ENCODE measurements at places on chromosomes 3 and 15.

DNA sequence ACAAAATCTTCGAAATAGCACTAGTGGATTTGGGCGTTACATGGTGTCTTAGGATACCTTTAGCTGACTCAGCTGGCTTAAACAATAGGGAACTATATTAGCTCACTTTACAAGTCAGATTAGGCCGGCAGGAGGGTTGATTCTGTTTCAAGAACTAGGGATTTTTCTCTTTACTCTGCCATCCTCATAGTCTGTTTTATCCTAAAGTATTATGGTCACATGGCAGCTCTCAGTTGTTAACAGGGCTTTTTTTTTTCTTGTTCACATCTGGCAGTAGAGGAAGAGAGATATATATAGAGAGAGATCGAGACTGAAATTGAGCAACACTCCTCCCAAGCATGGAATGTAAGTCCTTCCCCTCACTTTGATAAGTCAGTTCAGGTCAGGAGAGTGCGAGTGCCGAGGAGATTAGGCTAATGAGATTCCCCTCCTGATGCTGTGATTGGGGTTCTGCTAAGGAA lies 32.9 kb downstream of the CHP1 start:
- no peak for DNase-seq

DNA sequence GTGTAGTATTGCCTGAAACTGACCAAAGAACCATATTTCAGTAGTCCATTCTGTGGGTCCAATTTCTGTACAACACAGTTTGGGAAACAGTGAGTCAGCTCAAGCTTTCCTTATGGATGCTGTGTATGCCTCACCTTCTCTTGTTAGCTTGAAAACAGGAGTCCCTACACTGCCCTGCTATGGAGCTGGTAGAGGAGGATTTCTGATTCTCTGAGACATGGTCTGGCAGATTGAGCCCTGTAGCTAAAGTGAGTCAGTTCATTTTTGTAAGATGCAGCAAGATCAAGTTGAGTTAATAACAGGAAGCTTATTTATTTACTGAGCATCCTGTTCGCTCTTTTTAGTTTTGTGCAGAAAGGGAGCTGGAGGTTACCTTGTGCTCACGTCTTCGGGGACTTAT lies 424.1 kb upstream of the RBMS3 start:
- no peak for DNase-seq

GRCh38 chr3:189567766-189568420 lies 63.3 kb upstream of the TP63 start:
- no peak for DNase-seq

GRCh38 chr15:101156509-101157159 lies 95.2 kb downstream of the CHSY1 start:
- no peak for DNase-seq

- peak; percentile 53 for DNase-seq
These were observed 570 bp downstream of the PCNP start for GRCh38 chr3:101574388-101575112.

GRCh38 chr15:79779746-79780145 lies 117.1 kb downstream of the MTHFS start:
- no peak for DNase-seq

- no peak for DNase-seq
These were observed 149.1 kb downstream of the SEMA6D start for GRCh38 chr15:47866446-47866845.

DNA sequence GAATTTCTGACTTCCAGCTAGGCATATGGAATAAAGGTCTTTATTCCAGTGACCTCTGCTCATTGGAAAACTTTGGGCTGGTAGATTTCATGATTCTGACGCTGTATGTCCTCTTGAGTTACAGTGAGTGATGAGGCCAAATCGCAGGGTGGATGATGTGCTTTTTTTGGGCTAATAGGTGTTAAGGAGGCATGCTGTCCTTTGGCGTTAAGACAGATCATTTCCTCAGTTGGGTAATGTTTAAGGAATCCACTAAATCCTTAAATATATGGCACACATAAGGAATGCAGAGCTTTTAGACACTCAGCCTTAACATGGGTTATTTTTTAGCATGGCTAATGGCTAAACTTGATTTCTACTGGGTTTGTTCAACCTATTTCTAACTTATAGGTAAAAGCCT lies 87.9 kb downstream of the LPP start:
- no peak for DNase-seq

- DNase-seq, result peak; percentile 66
These were observed 81.6 kb downstream of the PPCDC start for GRCh38 chr15:75104804-75105557.

- DNase-seq, result peak; percentile 82
These were observed 90.7 kb downstream of the IGF2BP2 start for GRCh38 chr3:185733980-185734724.

DNA sequence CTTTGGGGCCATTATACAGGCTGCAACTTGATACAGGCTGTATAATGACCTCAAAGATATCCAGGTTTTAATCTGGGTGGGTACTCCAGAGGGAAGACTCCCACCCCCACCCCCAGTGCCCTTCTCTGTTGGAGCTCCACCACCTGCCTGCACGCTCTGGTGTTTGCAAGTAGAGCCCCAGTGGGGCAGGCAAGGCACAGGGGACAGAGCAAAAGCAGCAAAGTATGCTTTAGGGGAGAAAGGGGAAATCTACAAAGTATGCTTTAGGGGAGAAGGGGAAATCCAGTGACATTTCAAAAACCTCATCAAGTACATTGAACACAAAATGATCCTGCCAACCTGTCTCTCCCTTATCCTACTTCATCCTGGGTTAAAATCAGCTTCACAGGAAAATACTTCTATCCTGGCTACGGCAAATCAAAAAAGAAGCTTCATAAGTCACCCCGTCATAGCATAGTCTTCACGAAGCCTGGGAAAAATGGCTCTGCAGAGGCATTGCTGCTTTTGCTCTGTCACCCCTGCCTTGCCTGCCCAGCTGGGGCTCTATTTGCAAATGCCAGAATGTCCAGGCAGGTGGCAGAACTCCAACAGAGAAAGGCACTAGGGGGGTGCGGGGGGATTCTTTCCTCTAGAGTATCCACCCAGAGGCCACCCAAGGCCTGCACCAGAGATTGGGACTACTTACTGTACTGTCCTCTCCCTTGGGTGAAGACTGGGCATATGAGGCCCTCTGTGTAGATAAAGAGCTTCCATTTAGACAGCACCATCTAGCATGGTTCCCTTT lies 60.9 kb upstream of the ATP11B start:
- DNase-seq, result no peak

DNA sequence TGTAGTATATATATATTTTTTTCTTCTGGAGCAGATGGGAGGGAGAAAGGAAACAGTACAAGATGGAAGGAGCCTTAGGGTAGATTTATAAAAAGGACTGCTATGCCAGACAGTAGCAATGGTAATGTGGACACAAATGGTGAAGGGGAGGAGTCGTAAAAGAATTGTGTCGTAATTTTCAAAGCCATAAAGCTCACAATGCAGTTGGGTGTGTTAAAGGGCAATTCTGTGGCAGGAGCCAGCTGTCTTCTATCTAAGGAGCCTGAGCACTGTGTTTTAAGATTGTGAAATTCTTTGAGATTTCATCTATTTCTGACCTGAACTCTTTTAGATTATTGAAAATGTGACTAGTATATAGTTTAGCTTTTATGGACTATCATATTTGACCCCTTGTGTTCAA lies 58.9 kb downstream of the CNOT10 start:
- peak; percentile 44 for DNase-seq

DNA sequence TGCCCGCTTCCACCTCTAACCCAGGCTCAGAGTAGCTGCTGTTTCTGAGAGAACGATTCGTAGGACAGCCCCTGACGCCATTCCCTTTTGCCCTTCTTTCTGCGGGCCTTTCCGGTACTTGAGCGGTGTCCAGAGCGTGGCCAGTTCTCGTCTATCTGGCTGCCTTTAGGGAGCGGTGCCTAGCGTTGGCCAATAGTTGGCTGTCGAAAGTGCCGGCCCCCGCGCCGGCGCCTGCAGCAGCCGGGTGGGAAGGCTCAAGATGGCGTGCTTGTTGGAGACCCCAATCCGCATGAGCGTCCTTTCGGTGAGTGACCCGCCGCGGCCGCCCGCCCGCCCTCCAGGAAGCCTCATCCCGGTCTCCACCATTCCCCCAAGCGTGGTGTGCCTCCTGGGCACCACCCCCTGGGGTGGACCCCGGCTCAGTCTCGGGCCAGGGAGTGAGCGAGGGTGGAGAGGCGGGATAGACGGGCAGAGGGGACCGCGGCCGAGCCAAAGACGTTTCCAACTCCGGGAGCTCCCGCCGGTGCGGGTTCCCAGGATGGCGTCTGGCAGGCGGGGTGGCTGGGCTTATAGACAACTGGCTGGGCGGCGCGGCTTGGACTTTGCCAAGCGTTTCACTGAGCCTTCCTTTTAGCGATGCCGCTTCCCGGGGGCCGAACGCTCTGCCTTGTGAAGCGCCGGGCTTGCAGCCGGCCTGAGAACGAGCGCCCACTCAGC lies at the start of gene ARMC8:
ARMC8 (plus strand) TSS at position 6 of the 717 bp plus-strand sequence; CDS start at position 260, 254 bp downstream.
- DNase-seq, result peak; percentile 69

- no peak for DNase-seq
These were observed 17.3 kb downstream of the CISH start for GRCh38 chr3:50594253-50594785.

GRCh38 chr3:160245261-160245800 lies 20.1 kb downstream of the C3orf80 start:
- no peak for DNase-seq

GRCh38 chr3:30720586-30721313 lies 114.3 kb downstream of the TGFBR2 start:
- no peak for DNase-seq

GRCh38 chr15:100308213-100308600 lies 33.6 kb downstream of the ADAMTS17 start:
- DNase-seq, result no peak

DNA sequence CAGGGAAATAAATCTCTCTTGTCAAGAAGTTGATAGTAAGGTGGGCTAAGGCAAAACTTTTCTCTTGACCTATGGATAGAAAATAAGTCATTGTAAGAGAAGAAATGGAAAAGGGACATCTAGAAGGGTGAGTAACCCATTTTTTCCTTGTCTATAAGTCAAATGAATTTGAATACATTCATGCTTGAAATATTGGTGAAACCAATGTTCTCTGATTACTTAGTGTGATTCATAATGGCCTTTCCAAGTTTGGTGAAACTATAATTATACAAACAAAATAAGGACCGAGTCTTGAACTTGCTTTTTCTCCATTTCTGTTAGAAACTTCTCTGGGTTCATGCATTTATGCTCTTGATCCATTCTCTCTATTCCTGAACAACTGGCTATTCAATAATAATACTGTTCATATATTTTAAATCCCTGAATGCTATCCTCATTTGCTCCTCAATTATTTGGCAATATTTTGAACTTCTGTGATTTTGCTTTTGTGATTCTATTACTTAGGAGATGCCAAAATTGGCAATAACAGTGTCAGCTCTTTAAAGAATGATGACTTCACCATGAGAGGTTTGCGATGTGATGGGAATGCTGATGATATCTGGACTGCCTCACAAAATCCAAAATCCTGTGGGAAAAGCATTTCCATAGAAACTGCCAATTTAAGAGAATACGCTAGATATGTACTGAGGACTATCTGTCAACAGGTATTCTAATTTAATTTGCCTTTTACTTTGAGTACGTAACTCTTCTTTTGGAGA lies 12.3 kb downstream of the P2RY12 start:
- DNase-seq, result no peak

DNA sequence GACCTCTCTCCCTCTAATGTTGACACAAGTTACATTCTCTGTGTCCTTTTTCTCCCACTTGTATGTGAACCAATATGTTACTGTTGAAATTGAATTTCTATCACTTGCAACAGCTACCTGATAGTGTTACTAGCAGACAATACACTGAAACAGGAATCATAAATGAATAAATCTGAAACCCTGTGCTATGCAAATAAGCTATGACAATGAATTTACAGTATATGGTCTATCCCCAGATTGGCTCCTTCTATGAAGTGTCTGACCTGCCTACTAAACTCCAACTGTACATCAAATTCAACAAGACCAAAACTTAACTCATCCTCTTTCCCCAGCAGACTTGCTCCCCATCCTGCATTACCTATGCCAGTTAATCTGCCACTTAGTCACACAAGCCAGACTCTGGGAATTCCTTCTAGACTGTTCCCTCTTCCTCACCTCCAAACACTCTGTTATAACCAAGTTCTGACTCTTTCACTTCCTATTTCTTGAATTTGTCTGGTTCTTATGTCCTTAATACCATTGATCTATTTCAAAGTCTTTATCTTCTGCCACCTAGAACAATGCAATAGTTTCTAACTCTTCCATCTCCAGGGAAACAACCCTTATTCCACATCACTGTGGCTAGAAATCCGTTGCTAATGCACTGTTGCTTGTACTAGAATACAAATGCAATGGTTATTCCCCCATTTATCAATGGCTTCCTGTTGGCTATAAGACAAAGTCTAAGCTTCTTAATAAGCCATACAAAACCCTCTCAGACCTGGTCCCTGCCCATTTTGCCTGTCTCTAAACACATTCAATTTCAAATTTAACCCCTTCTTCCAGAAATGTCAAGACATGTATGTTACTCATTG lies 13.4 kb upstream of the ZNF639 start:
- no peak for DNase-seq

DNA sequence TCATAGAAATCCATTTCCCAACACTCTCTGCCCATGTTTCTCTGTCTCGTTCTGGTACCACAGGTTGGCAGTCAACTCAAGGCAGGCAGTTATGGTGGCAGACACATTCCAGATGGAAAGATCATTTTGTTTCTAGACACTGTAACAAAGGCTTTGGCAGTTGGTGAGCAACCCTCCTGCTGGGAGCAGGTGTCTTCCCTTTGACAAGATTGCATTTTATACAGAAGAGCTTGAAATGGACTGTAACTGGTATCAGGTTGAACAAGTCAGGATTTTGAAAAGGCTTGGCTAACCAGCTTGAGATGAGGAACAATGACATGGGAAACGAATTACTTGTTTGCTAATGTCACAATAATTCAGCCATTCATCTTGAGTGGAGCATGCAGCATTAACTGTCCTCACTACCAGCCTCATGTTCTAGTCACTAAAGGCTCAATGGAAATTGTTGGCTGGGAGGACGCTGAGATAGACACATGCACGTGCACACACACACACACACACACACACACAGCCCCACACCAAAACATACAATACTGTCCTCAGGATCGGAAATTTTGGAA lies 170.0 kb downstream of the SEMA6D start:
- DNase-seq, result no peak

DNA sequence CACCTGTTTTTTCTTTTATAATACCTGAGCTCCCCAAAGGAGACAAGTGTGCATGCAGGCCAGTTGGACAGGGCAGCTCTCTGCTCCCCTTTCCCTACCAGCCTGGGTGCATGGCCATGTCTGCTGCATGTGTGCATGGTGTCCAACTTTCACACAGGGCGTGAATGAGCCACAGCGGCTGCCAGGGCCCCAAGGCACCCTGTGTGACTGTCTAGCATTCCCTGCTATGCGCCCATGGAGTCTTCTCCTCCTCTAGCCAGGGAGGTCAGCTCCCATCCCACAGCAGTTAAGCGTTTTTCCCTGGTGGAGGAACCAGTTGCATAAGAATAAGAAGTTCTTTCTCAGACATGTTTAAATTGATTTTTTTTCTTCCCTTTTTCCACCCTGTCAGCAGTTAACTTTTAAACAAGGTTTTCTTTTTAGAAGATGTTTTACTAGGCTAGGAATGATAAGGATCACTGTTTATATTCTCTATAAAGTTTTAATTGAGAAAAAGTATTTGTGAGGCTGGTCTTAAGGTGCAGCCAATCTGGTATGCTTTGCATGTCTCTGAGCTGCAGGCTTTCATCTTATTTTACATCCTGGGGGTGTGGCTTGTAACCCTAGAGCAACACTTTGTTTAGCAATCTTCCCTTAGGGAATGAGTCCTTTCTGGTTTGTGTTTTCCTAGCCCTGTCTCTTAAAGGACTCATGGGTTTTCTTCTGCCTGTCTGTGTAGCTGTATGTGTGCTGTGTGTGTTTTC lies 20.5 kb upstream of the OR5H1 start:
- DNase-seq, result no peak

- DNase-seq, result no peak
These were observed 177.8 kb downstream of the ATG7 start for GRCh38 chr3:11450015-11450414.
